Smooth muscle cell of the umbilical artery (primary cell): ENCODE measurements at places on chromosomes 5 and 9. TPM values are rescaled to one million over a fixed set of nuclear protein-coding genes. Genes with fewer than 3 reads are reported as not detected.

LVRN gene
- 0.51 and 0.59 TPM in 2 replicates for total RNA-seq

HSD17B3 gene
- not detected in 2 replicates for total RNA-seq

TIFAB gene
- total RNA-seq: not detected in 2 replicates

SLC12A2 gene
- 21.4 and 31.8 TPM in 2 replicates for total RNA-seq

ENTREP1 gene
- under 0.01 and 0.05 TPM in 2 replicates for total RNA-seq

PCDHB8 gene
- 0.05 and 0.89 TPM in 2 replicates for total RNA-seq

ADGRD2 gene
- not detected in 2 replicates for total RNA-seq

TNC gene
- total RNA-seq: 193 and 206 TPM in 2 replicates

NR6A1 gene
- total RNA-seq: under 0.01 and 1.2 TPM in 2 replicates

SPATA31A3 gene
- not detected in 2 replicates for total RNA-seq

RALGDS gene
- total RNA-seq: 24.9 and 40.5 TPM in 2 replicates

KIF20A gene
- total RNA-seq: 3.9 and 27.8 TPM in 2 replicates

GAPVD1 gene
- 51.1 and 66.0 TPM in 2 replicates for total RNA-seq

SLCO4C1 gene
- total RNA-seq: not detected in 2 replicates

EDIL3 gene
- total RNA-seq: 182 and 237 TPM in 2 replicates

C9orf50 gene
- not detected in 2 replicates for total RNA-seq

DBH gene
- not detected in 2 replicates for total RNA-seq

LRRC26 gene
- total RNA-seq: not detected in 2 replicates

BTNL8 gene
- not detected in 2 replicates for total RNA-seq

RNF208 gene
- total RNA-seq: 0.30 and 0.83 TPM in 2 replicates

TGFBI gene
- 4,385 and 6,496 TPM in 2 replicates for total RNA-seq

CORO2A gene
- total RNA-seq: 0.30 and 0.37 TPM in 2 replicates

CDH18 gene
- total RNA-seq: 2.7 and 4.1 TPM in 2 replicates

OBP2B gene
- total RNA-seq: not detected in 2 replicates

ADAMTSL1 gene
- total RNA-seq: 151 and 531 TPM in 2 replicates

SVEP1 gene
- 9.2 and 15.4 TPM in 2 replicates for total RNA-seq

OR2K2 gene
- not detected in 2 replicates for total RNA-seq

DNAH5 gene
- 0.89 and 1.1 TPM in 2 replicates for total RNA-seq

NKD2 gene
- 0.59 TPM in 1 of 2 replicates, not detected in the other for total RNA-seq

NSMF gene
- 11.3 and 26.0 TPM in 2 replicates for total RNA-seq

CNTFR gene
- total RNA-seq: not detected in 2 replicates

PTPN3 gene
- total RNA-seq: 0.30 and 1.9 TPM in 2 replicates

AQP7 gene
- not detected in 2 replicates for total RNA-seq

SLC36A3 gene
- not detected in 2 replicates for total RNA-seq

ZCCHC10 gene
- 7.5 and 11.3 TPM in 2 replicates for total RNA-seq

SPIN1 gene
- 116 and 130 TPM in 2 replicates for total RNA-seq

SIGMAR1 gene
- total RNA-seq: 84.9 and 103 TPM in 2 replicates

BASP1 gene
- 155 and 170 TPM in 2 replicates for total RNA-seq

CSF2 gene
- total RNA-seq: 1.2 TPM in 1 of 2 replicates, not detected in the other

PPP3R2 gene
- not detected in 2 replicates for total RNA-seq
